AG10803 (cell line): ENCODE measurements at places on chromosomes 1 and 21.

GRCh38 chr1:41222496-41222895 lies 19.6 kb downstream of the SCMH1 start:
- DNase-seq = no peak

DNA sequence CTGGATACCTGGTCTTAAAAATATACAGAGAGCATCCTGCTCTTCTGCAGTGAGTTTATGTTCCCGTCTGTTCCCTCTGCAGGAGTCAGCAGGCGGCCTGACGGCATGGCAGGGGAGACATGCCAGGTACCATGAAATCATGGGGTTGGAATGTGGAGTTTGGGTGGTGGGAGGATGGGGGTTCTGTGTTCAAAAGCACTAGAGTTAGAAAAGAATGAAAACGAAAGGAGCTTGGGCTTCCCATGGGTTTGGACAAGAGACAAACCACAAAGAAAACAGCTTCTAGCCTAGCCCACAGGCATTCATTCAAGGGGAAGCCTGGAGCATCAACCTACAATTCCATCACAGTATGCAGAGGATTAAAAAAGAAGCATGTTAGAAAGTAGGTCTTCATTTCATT lies 59.9 kb downstream of the WARS2 start:
- DNase-seq = peak; percentile 97

DNA sequence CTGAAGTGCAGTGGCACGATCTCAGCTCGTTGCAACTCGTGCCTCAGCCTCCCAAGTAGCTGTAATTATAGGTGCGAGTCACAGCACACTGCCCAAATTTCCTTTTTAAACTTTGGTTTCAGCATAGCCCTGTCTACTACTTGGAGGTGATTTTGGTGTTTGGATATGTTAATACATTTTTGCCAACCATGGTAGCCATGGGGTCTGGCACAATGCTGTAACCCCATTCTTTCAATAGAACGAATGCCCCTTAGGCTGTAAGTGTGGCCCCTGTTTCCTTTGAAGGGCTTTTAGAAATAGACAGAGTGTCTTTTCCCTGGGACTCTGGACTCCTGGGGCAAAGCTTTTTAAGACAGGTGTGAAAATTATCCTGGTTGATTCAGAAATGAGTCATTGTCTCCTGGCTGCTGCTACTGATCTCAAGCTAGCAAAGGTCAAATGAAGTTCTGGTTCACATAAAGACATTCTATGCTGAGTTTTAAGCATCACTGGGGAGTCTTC lies 141.1 kb upstream of the RUNX1 start:
- peak; percentile 39 for DNase-seq

- DNase-seq = no peak
These were observed 179.3 kb downstream of the BARHL2 start for GRCh38 chr1:90537606-90538362.

GRCh38 chr1:22547818-22548462 lies 15.3 kb upstream of the EPHA8 start:
- DNase-seq = no peak

DNA sequence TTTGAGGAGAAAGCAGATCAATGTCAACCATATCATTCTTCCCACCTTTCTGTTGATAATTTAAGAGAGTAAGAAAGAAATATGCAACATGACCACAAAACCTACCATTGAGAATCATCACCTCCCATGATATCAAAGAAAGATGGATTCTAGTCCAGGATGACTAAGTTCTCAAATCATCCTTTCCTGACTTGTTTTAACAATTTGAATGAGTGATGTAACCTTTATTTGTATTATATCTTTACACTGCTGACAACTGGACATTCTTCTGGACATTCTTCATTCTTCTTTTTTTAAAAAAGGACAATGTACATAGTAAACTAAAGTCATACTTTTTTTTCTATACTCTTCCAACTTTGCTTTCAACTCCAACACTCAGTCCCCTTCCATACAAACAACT lies 9.5 kb downstream of the PSMB4 start:
- DNase-seq = peak; percentile 8

DNA sequence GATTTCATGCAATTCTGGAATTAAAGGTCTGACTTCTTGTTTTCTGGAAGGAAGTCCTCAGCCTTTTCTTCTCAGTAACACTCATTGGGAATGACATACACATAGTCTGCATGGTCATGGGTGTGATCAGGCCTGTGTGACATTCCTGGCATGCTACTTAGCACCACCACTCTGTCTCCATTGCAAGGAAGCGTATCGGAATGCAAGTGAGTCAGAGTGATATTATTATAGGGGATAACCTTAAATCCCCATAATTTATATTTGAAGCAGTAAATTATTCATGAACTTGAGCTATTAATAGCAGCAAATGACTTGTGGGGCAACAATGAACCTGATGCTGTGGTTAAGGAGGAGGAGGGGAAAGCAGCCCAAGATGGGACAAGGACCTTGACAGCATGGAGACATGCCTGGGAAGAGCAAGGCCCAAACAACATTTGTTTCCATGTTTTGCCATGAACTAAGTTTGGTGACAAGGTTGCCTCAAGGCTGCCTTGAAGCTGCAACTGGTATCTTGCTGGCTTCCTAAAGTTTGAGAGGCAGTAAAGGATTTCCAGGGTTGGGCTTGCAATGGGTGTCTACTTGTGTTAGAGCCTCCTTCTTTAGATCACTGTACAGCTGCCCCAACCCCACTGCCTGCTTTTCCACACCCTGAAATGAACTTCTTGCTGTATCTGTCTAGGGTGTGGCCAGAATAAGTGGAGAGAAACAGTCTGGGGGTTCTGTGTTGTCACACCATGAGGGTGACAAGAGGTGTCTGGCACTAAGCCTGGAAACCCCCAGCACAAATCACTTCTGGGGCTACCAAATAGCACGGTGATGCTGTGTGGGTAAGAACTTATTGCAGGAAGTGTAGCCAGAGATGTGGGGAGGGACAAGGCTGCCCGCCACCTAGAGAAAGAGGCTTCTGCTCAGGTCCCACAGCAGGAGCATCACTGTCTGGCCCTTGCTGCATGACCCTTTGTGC lies 4.6 kb downstream of the MAB21L3 start:
- peak; percentile 91 for DNase-seq

DNA sequence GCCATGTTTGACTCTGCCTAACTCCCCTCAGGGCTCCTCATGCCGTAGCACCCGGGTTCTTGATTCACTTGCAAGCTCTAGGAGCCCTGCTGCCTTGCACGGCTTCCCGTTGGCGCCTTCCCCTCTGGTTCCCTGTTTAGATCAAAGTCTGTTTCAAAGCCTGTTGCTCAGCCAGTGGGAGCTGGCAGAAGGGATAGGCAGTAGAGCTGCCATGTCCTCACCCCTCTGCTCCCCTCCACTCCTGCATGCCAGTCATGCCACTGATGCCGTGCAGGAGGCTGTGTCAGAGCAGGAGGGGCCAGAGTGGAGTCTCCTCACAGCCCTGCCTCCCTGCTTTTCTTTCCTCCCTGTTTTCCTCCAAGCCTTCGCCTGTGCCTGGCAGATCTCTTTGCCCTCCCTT lies 26.5 kb downstream of the HMGCS2 start:
- DNase-seq = peak; percentile 67
